ENCODE measurements at places on chromosomes 5 and 9. TPM values are rescaled to one million over a fixed set of nuclear protein-coding genes. Genes with fewer than 3 reads are reported as not detected.

GRCh38 chr9:136048560-136049411 lies 46.3 kb downstream of the NACC2 start:
- no peak for DNase-seq

The PDGFRB gene
- 5.9 TPM for total RNA-seq

- no peak for DNase-seq
Observed at GRCh38 chr9:34629491-34629808, 584 bp upstream of the ARID3C start.

GRCh38 chr5:45779874-45780671 lies 83.9 kb upstream of the HCN1 start:
- DNase-seq: no peak

GRCh38 chr9:123757547-123757946 lies 172.4 kb downstream of the DENND1A start:
- no peak for DNase-seq

The NCS1 gene
- total RNA-seq: 19.1 TPM

DNA sequence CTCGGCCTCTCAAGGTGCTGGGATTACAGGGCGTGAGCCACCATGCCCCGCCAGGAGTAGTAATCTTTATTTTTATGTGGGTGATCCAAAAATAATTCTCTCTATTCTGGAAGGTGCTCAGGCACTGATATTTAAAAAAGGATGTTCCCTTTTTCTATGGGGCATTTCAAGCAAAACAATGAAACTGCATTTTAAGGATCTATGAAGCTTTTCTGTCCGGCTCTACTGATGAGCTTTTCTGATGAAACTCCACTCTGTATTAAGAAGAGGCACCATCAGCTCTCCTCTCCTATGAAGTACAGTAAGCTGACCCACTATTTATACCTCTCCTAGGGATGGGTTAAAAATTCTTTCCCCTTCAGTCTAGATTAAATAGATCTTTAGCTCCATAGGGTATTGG lies 7.4 kb downstream of the ADAM19 start:
- no peak for DNase-seq

- no peak for DNase-seq
Observed at GRCh38 chr9:108722396-108722795, 133.4 kb downstream of the ACTL7B start.

GRCh38 chr5:123585871-123586270 lies 73.9 kb downstream of the CSNK1G3 start:
- no peak for DNase-seq

The DNAI1 gene
- total RNA-seq: 0.67 TPM

DNA sequence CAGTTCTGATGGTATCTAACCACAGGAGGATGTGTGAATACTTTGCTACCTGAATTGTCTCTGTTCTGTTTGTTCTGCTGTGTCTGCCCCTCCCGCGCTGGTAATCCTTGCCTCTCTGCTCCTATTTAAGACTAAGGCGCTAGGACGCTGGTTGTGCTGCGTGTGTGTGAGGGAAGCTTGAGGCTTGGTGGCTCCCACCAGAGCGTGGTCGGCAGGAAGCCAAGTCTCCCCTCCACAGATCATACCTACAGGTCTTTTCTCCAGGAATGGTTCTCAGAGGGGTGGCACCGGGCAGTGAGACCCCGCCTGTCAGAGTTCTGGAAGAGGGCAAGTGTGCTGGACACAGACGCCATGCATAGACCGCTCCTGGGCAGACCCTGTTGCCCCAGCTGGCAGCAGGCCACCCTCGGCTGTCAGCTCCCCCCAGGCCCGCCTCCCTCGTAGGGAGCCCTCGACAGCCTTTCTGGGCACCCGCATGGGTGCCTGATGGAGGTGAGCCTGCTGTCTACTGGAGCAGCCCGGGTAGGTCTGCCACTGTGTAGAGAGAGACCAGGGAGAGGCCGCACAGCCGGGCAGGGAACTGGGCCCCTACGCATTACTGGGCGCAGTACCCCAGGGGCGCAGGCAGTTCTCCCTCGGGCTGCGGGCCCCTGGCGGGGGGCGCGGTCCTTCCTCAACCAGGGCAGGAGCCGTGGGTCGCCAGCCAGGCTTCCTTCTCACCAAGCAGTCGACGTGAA lies 53.4 kb upstream of the ROR2 start:
- no peak for DNase-seq

GRCh38 chr5:79564798-79565279 lies 47.4 kb upstream of the TENT2 start:
- DNase-seq: no peak

The LVRN gene
- 0.42 TPM for total RNA-seq

GRCh38 chr5:169097374-169098326 lies 203.3 kb downstream of the SLIT3 start:
- no peak for DNase-seq

DNA sequence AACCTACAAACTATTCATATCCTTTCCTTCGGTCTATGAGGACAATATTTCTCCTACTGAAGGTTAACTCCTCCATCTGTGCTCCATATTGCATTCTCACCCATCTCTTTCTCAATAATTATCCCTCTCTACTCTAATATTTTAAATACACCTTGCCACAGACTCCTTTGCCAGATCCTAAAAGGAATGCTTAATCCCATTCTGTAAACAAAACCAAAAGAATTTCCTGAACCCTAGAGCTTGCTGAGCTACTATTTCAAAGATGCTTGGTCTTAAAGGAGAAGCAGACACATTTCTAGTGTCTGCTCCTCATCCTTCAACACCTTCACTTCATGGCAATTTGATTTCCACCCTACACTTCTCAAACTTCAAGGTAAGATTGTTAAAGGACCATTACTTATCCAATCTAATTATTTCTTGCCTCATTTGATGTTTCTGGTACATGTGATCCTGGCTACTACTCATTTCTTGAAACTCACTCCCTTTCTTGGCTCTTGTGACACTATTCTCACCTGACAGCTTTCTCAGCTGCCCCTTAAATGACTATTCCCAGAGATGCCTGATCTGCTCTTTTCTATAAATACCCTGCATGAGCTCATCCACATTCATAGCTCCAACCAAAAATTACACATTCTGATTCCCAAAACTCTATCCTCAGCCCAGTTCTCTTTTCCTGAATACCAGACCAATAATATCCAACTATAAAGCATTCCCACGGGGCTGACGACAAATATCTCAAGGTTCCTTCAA lies 20.2 kb downstream of the HOMER1 start:
- no peak for DNase-seq

The GLIPR2 gene
- total RNA-seq: 1.9 TPM

The ACTBL2 gene
- not detected for total RNA-seq

DNA sequence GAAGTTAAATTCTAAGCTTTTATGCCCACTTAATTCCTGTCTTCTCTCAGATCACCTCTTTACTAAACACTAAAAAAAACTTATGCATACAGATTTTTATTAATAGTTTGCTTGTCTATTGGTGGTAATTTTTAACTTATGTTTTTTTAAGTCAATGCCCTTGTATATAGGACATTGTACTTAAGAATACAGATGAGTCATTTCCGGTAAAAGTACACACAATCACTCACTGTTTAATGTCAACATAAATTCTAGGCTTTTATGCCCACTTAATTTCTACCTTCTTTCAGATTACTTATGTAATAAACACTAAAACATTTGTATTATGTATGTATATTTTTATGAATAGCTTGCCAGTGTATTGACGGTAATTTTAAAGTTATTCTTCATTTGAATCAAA lies 872.8 kb upstream of the CDH9 start:
- no peak for DNase-seq

DNA sequence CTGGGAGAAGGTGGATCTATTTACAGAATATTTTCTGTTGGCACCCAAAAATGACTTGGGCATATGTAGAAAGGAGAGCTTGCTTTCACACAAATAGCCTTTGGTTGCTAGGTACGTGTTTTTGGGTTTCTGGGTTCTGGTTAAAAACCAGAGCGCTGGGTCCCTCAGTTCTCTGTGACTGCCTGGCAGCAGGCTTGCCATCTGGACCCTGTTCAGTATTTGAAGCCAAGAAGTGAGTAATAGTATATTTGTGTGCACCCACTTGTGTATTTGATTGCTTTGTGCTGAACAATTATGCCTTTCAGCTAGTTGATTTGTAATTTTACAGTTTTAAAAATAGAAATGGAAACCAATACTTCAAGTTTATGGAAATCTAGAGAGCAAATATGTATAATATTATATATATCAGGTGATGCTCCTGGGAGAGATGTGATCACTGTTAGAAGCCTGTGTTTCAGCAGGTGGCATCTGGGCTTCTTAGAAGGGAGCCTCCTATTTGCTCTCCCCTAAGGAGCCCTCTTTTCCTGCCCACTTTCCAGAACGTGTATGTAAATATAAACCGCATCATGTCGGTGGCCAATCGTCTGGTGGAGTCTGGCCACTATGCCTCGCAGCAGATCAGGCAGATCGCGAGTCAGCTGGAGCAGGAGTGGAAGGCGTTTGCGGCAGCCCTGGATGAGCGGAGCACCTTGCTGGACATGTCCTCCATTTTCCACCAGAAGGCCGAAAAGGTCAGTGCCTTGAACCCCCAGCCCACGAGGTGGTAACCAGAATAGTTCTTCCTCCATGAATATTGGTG lies 153.6 kb downstream of the TRIO start:
- DNase-seq: no peak

- no peak for DNase-seq
Observed at GRCh38 chr9:33163433-33164137, 3.6 kb downstream of the B4GALT1 start.

- DNase-seq: no peak
Observed at GRCh38 chr5:165457859-165458481, 1952.6 kb downstream of the MAT2B start.

GRCh38 chr5:164832516-164832915 lies 1327.1 kb downstream of the MAT2B start:
- no peak for DNase-seq

GRCh38 chr9:137506702-137507171 lies 43.5 kb downstream of the PNPLA7 start:
- DNase-seq: no peak

DNA sequence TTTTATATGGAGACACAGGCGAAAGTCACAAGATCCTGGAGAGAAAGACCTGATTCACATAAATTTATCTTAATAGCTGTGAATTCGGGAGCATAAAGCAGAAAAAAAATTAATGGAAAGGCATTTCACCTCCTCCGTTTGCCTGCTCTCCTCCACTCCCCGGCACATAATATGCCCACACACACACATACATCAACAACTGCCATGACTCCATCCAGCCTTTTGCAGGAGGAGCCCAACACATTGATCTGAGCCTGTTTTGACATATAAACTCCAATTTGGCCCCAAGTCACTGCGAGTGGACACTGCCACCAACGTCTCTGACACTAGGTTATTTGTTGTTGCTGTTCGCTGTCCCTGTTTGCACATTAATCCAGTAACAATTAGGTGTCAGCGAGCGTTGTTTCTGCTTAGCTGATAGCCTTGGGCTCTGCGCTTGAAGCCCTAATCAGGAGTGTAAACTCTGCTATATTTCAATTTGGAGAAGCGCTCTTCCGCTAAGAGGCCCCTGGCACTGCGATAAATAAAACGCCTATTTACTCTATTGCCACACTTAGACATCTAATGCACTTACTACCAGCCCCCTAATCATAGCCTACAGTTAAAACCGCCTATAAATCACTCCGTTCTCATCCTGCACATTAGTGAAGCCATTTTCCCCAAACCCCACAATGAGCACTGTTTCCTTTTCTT lies 195.8 kb upstream of the TBCA start:
- no peak for DNase-seq

The KIF2A gene
- 65.6 TPM for total RNA-seq

- DNase-seq: peak; percentile 13
Observed at GRCh38 chr5:98050583-98050982, 722.9 kb upstream of the RGMB start.

GRCh38 chr9:85713897-85714296 lies 27.9 kb downstream of the AGTPBP1 start:
- DNase-seq: no peak

The ATP10B gene
- total RNA-seq: 0.63 TPM

The AP3B1 gene
- 52.7 TPM for total RNA-seq

GRCh38 chr5:154196955-154197652 lies 6.6 kb downstream of the GALNT10 start:
- no peak for DNase-seq

DNA sequence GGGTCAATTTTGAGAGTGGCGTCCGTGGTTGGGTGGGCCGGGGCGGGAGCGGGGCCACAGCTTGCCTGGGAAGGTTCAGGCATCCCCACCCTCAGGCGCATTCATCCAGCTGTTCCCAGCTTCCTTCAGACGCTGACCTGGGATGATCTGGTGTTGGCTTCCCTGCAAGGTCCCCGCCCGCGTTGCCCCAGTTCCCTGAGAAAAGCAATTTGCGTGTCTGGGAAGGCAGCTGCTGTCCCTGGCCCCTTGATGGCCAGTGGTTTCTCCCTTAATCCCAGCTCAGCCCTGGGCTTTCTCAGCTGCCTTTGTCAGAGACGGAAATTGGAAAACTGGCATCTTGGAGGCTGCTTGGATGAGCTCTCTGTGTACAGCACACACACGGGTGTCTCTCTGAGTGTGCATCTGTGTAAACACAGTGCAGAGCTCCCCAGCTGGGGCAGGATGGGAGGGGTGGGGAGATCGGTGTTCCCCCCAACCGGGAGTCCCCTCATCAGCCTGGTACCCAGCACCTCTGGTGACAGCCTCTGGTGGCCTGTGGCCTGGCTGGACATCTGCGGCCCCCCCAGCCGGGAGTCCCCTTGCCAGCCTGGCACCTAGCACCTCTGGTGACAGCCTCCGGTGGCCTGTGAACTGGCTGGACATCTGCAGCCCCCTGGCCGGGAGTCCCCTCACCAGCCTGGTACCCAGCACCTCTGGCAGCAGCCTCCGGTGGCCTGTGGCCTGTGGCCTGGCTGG lies 94.0 kb downstream of the COL5A1 start:
- DNase-seq: no peak

The PAXX gene
- 66.2 TPM for total RNA-seq

The SHOC1 gene
- total RNA-seq: not detected

DNA sequence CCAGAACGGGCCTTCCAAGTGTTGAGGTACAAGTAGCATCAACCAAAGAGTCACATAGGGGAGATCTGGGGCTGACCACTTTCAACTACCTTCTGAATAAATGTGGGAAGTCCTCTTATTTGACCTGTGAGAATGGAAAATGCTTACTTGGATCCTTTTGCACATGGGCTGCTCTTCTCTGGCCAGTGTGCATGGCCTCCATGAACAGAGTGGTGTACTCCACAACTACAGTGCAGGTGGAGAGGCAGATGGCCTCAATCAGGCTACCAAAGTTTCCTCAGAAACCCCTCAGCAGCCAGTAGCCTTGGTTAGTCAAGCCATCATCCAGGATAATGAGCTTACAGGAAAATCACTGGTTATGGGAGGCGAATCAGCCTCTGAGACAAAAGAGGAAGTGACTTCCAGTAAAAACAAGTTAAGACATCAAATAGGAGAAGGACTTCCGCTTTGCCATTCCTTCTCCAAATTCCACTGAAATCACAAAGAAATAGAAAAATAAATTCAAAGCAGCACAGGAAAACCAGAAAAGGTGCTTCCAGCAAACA lies 18.3 kb upstream of the FCHO2 start:
- DNase-seq: no peak

DNA sequence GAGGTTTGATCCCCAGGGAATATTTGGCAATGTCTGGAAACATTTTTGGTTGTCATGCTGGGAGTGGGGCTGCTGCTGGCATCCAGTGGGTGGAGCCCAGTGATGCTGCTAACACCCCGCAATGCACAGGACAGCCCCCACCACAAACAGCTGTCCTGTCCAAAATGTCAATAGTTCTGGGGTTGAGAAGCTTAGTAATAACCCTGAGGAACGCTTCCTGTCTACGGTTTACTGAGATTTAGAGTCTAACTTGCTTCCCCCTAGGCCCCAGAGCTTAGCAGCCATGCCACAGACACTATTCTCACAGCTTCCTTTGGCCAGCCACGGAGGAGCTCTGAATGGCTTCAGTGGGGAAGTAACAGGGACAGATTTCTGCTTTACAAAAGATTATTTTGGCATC lies 66.5 kb downstream of the MSX2 start:
- no peak for DNase-seq

All from Caco-2 (cell line).